ENCODE measurements at places on chromosomes 2 and 18. TPM values are rescaled to one million over a fixed set of nuclear protein-coding genes. Genes with fewer than 3 reads are reported as not detected.

GRCh38 chr2:84700006-84700405 lies 180.9 kb downstream of the TRABD2A start:
- H3K4me3 ChIP-seq = no peak overlapping the region
- H3K27ac ChIP-seq = no peak overlapping the region
- no peaks in the 10 kb centered on the region for H3K27me3 ChIP-seq
- H3K36me3 ChIP-seq = peaks cover 4% of the 10 kb centered on the region
- no peak for DNase-seq

DNA sequence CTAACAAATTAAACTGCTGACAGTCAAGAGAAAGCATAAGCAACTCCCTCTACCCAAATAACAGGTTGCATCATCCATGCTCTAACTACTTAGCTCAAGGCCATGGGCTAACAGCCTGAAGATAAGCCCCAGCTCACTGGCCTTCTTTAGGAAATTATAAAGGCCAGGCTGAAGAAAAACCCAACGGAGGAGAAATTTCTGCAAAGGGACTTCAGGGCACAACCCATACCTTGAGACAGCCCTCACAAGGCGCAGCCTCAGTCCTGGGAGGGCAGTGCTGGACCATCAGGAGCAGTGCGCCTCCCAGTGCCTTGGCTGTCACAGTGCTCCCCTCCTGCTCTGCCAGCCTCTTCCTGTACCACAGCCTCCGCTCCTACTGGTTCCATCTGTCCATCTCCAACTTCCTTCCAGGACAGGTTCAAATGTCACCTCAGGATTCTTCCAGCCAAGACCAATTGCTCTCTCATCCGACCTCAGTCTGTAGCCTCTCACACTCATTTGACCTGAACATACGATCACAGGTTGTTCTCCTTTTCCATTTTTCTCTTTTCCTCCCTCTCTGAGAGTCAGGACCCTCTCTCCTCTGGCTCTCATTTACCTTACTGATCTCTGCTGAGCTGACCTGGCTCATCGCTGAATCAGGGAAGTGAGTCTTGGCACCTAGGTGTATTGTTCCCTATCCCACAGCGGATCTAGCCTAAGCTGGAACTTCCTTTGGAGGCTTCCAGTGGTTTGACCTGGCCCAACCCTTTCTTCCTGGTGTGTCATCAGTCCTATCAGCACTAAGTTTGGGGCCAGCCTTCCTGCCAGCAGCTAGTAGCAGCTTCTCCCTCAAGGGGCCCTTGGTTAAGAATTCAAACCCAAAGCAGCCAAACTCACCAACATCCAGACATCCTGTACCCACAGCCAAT lies 1.9 kb downstream of the MCFD2 start:
- peaks cover 21% of the 10 kb centered on the region for H3K36me3 ChIP-seq
- no peak for DNase-seq
- H3K4me1 ChIP-seq = peaks cover 63% of the 10 kb centered on the region
- H3K27ac ChIP-seq = peak overlapping the region; percentile 7
- H3K27me3 ChIP-seq = no peaks in the 10 kb centered on the region

- no peak overlapping the region for H3K4me3 ChIP-seq
- H3K36me3 ChIP-seq = no peaks in the 10 kb centered on the region
- H3K27me3 ChIP-seq = peaks cover 34% of the 10 kb centered on the region
- H3K4me1 ChIP-seq = peaks cover 22% of the 10 kb centered on the region
Observed at GRCh38 chr2:72141881-72142451, 5.7 kb downstream of the CYP26B1 start.

GRCh38 chr2:207251573-207252192 lies 85.9 kb upstream of the KLF7 start:
- H3K4me1 ChIP-seq = peaks cover 30% of the 10 kb centered on the region
- DNase-seq = peak; percentile 64
- H3K27ac ChIP-seq = peak overlapping the region; percentile 52
- no peak overlapping the region for H3K4me3 ChIP-seq

The AFF3 gene
- total RNA-seq = 5.6 TPM

Measured in activated CD4-positive, alpha-beta T cell treated with anti-CD3 and anti-CD28 coated beads for 36 hours (primary cell).